NB4 (cell line): ENCODE measurements at places on chromosomes 12 and 14.
A peak's percentile ranks its signal among the peaks of the same experiment; 100 is the strongest.

- no peak for DNase-seq
These were observed 13.3 kb downstream of the SLC15A4 start for GRCh38 chr12:128810182-128811127.

GRCh38 chr12:102390068-102390467, 90.3 kb downstream of the IGF1 start:
- no peak for DNase-seq

- no peak for DNase-seq
These were observed 11.0 kb upstream of the HEBP1 start for GRCh38 chr12:13011098-13011497.

GRCh38 chr12:40142001-40142744, 36.3 kb upstream of the SLC2A13 start:
- DNase-seq, result no peak

GRCh38 chr12:32146074-32146873, 39.6 kb downstream of the BICD1 start:
- DNase-seq, result no peak

DNA sequence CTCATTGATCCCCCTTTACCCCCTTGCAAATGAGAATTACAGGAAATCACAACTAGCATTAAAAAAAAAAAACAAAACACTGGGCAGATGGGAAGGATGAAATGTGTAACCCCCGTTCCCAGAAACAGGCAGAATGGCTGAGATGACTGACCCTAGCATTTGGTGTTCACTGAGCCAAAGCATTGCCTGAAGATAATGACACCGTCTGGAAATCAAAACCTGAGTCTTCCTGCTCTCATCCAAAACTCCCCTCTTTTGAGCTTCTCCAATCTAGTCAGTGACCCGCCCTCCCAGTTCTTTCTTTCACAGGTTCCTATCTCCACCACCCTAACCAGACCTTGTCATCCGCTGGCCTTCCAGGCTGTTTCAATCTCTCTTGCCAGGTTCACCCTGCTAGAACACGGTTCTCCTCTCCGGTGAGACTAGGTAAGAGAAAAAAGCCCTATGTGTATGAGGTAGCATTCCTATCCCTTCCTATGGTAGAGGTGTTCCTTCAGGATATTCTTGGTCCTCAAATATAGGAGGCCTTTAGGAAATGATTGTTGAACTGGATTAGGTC, 21.3 kb downstream of the SUSD6 start:
- no peak for DNase-seq

GRCh38 chr12:116498471-116498870, 60.7 kb upstream of the MAP1LC3B2 start:
- DNase-seq, result no peak

GRCh38 chr12:2384533-2385351, 332.0 kb downstream of the CACNA1C start:
- DNase-seq, result no peak

- DNase-seq, result no peak
These were observed 355.5 kb downstream of the CACNA1C start for GRCh38 chr12:2408262-2408661.

DNA sequence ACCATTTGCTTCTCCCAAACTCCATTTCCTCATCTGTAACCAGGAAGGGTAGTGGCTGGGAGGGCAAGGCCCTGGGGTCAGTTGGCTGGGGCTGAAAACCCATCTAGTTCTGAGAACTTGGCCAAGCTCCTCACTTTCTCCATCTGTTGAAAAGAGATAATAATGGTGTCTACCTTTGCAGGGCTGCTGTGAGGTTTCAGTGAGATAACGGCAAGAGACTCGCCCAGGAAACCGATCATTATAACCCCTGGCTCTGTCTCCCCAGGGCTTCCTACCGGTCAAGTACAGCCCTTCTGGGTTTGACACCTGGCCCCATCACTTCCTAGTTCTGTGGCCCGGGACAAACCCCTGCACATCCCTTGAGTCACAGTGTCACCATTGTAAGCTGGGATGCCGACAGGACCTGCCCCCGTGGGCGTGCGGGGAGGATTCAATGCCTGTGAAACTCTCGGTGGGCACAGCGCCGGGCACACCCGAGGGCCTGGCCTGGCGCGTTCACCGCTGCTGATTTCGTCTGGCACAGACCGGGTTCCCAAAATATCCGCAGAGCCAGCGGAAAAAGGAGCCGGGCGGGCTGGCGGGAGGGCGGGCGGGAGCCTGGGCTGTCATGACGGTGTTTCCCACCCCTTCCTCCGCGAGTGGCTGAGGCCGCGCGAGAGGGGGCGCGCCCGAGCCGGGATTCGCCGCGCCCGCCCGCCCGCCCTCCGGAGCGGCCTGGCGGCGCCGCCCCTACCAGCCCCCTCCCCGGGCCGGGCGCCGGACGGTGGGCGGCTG, 4.4 kb downstream of the KMT5A start:
- DNase-seq, result peak; percentile 89

DNA sequence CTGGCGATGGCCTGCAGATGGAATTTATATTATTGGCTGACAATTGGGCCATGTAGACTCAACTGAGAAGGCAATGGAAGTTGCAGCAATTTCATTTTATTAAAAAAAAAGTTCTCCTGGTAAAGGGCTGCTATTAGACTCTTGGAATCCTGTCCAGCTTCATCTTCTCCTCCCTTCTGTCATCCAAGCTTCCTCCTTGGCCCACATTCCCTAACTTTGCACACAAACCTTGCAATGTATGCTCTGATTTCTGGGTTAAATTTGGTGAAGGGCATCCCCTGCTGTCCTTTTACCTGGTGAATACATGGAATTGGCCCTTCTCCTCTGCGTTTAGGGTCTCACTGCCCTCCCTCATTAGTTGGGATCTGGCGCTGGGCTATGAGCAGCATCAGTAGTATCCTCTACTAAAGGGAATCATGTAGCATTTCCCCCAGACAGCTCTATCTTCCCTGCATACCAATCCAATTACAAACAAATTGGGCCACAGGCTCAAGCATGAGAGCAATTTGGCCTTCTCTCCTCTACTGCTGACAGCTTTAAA, 336.9 kb downstream of the BMP4 start:
- DNase-seq, result no peak

GRCh38 chr12:78835493-78835892, 29.1 kb upstream of the SYT1 start:
- no peak for DNase-seq

DNA sequence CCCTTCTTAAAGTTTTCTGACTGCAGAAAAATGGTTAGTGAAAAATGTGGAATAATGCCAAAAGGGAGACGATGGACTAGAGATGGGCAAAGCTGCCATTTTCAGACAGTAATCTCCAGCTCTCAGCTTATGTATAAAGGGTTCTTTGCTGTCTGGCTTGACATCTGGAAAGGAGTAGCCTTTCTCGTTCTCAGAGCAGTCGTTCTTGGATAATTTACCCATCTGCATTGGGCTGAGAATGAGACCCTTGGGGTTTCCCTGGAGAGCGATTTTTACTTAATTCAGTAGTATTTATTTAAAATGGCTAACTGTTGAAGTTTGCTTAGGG, 1.2 kb downstream of the NUDT4 start:
- peak; percentile 51 for DNase-seq

DNA sequence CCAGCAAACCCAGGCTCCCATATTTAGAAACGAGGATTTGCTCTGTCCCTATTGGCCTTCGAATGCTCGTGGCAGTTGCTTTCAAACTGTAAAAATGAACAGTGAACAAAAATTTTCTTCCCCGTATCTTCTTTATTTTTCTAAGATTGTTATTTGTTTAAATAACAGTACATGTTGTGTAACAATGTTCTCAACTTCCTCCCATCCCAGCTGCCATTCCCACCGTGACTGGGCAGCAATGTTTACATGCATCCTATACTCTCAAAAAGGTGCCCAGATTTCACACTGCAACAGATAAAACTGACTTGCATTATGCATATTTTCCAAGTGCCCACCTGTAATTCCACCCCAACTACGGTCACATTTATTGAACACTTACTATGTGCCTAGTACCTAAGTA, 12.8 kb downstream of the VCPKMT start:
- DNase-seq, result no peak

- DNase-seq, result no peak
These were observed 41.4 kb downstream of the PHETA1 start for GRCh38 chr12:111327474-111327873.
